ENCODE measurements at places on chromosomes 16 and 17. TPM values are rescaled to one million over a fixed set of nuclear protein-coding genes. Genes with fewer than 3 reads are reported as not detected.
A peak's percentile ranks its signal among the peaks of the same experiment; 100 is the strongest.

GRCh38 chr17:17315142-17315821 lies 12.1 kb downstream of the NT5M start:
- H3K4me3 ChIP-seq: no peak overlapping the region
- no peaks in the 10 kb centered on the region for H3K27me3 ChIP-seq
- H3K36me3 ChIP-seq: no peaks in the 10 kb centered on the region
- DNase-seq: no peak
- no peaks in the 10 kb centered on the region for H3K4me1 ChIP-seq

DNA sequence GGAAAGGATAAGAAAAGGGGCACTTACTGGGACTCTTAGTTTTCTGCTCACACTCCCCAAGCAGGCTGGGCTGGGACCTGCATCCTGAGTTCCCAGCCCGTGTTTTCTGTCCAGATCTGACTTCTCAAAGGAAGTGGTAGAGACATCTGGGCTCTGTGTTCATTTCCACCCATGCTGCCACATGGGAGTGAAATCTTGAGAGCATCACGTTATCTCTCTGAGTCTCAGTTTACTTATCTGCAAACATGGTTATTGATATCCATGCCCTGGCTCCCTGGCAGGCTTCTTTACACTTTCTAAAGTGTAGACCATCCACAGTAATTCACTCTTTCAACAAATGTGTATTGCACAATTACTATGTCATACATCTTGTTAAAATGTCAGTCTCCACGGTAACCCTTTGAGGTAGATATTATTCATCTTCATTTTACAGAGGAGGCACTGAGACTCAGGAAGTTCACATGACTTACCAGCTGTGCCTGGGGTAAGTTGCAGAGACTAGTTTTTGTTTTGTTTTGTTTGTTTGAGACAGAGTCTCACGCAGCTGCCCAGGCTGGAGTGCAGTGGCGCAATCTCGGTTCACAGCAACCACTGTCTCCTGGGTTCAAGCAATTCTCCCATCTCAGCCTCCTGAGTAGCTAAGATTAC lies 3.4 kb downstream of the ZNF688 start:
- no peak overlapping the region for H3K4me3 ChIP-seq
- no peaks in the 10 kb centered on the region for H3K27me3 ChIP-seq
- DNase-seq: no peak
- H3K36me3 ChIP-seq: no peaks in the 10 kb centered on the region

DNA sequence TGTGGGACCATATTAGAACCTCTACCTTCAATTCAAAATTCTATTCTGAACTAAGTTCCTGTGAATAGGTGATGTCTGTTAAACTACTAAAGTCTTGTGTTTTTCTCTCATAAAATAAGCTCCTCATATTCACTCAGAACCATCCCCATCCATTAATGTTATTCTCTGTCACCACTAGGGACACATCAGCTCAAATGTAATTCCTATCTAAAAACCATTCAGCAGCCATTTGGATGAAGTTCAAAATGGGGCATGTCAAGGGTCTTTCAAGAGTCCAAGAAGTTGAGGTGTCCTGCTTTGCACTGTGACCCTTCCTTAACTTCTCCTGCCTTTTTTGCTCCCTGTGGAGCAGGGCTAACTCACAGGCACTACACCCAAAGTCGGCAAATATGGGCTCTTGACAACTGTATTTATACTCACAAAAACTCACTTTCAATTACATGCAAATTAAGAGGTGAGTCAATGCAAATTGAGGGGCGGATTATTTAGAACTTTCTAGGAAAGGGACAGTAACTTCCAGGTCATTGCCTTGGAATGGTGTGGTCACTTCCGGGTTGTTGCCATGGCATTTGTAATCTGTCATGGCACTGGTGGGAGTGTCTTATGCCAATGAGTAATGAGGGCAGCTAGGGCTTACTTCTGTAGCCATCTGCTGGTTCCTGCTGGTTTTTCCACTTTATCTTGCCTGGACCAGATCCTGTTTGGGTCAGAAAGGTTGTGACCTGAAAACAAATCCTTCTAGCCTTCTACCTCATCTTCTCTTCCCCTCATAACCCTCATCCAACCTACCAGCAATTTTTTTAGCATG lies 128.2 kb upstream of the COX10 start:
- H3K4me1 ChIP-seq: no peaks in the 10 kb centered on the region
- no peak for DNase-seq
- no peaks in the 10 kb centered on the region for H3K36me3 ChIP-seq
- H3K27ac ChIP-seq: no peak overlapping the region
- H3K4me3 ChIP-seq: no peak overlapping the region

GRCh38 chr17:29677824-29678223 lies 55.1 kb upstream of the CORO6 start:
- H3K36me3 ChIP-seq: no peaks in the 10 kb centered on the region
- no peaks in the 10 kb centered on the region for H3K27me3 ChIP-seq
- no peak overlapping the region for H3K27ac ChIP-seq
- no peak for DNase-seq

GRCh38 chr16:52407778-52408177 lies 139.2 kb downstream of the TOX3 start:
- H3K27me3 ChIP-seq: no peaks in the 10 kb centered on the region
- no peaks in the 10 kb centered on the region for H3K36me3 ChIP-seq
- peak overlapping the region; percentile 86 for H3K27ac ChIP-seq
- H3K4me1 ChIP-seq: no peaks in the 10 kb centered on the region
- no peak overlapping the region for H3K4me3 ChIP-seq

SCN4A gene
- total RNA-seq: 0.13 TPM

Data from right lobe of liver (tissue), 6 donors.